ENCODE measurements at places on chromosomes 5 and 9.

DNA sequence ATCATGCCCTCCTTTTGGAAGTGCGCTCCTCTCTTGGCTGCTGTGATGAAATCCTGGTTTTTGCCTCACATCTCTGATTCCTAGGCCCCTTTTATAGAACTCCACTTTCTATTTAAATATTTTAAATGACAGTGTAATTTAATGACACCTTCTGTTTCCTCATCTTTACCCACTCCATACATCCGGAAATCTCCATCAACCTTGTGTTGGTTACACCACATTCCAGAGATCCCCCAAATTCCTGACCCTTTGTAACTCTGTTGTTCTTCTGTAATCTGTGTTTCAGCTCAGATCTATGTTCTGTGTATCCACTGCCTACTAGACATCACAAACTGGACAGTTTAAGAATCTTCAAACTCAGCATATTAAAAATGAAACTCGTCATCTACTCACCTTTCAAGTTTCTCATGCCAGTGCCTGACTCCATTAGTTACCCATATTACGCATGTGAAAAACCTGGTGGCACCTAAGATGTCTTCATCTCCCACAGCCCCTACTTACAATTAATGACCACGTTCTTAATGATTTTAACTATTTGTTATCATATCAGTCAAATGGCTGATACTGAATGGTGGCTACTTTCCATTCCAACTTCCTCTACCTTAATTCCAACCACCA, 25.1 kb downstream of the PARP8 start:
- no peak for DNase-seq

DNA sequence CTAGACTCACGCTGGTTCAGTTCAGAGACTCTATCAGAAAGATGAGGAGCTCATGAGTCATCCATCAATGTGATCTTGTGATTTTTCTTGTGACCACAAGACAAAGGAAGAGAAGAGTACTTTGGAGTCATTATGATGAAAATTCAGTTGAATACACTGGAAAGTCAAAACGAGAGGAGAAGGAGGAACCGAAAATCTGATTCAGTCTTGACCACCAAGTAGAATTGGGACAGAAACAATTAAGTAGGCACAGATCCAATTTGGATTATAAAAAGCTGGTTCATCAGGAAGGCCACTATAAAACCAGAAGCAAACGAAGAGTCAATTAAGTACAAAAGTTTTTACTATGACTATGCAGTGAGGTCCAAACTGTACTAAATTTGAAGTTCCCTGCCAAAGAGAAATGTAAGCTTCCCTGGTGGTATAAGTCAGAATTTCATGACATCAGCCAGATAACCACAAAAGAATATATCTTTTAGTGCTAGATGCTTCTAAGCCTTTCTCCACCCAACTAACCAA, 90.9 kb downstream of the THBS4 start:
- DNase-seq, result no peak

DNA sequence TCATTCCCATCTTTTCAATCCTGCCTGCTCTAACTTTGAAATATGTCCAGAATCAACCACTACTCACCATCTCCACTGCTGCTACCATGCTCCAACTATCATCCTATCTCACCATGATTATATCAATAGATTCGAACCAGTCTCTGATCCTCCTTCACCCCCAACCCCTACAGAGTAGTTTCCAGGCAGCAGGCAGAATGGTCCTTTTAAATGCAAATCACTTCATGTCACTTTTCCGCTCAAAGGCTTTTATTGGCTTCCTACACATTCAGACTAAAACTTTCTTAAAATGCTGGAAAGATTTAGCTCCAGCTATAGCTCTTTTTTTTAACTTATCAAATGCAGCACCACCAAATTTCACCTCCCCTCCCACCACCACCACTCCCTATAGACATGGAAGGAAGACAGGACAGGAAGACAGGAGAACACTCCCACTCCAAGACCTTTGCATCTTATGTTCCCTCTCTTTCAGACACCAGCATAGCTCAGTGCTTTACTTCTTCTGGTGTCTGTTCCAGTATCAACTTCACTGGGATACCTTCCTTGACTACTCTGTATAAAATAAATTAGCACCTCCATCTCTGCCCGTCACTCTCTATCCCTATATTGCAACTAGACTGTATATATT, 9.9 kb upstream of the PPP2R2B start:
- no peak for DNase-seq

DNA sequence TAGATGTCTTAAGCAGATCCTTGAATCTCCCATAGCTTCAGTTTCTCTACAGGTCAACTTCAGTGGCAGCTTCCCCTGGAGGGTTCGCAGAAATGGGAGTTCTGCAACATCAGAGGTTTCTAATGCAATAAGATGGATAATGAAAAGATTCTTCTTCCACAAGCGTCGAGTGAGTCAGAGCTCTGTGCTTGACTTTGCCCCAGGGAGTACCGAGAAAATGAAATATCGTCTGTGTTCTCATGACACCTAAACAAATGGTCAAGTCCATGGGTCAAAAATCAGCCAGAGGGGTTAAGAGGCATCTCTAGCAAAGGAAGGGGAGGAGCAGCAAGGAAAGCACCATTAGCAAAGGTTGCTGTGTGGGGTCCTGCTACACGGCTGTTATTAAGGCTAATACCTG, 3.2 kb upstream of the ADRA1B start:
- DNase-seq, result no peak

DNA sequence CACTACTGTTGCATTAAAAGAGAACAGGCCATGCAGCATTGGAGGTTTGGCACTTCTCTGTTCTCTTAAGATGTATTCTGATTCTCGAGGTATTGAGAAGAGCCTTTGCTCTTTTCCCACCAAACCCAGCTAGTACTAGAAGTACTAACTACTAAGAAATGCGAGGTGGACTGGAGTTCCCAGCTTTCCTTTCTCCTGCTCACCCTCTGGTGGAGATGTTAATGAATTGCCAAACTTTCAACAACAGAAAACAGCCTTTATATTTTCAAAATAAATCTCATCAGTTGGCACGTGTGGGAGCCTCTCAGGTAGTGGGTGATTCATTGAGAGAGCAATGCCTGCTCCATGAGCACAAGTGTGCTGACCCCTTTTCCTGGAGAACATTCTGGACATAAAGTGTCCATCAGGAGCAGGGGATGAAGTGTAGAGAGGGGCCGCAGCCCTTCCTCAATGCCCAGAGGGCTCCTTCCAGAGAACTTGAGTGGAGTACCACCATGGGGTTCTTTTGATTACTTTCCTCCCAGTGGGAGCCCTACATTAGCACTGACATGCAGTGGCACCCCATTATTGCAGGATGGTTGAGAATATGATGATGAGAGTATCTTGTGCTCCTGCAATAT, 45.7 kb downstream of the TMEM174 start:
- DNase-seq, result no peak

DNA sequence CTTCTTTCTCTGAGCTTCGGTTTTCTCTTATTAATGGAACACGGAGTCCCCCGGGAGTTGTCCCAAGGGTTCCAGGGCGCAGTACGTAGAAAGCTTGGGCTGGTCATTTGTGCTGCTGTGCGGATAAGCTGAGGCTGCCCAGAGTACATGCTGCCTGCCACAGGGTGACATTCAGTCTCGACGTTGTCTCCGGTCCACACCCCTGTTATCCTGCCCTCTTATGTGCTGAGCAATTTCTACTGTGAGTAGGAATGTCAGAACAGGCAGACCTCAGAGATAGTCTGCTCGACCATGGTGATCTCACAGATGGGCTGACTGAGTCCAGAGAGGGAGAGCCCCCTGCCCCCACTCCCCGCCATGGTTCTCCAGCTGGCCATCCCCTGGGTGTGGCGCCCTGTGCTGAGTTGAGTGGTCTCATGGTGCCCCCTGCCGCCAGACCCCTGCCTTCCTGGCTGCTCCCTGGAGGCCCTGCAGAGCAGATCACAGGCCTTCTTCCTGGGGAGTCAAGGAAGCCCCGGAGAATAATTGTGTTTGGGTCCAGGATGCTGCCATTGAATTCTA, 124.0 kb downstream of the RGS3 start:
- no peak for DNase-seq

- no peak for DNase-seq
These were observed 75.2 kb downstream of the AOPEP start for GRCh38 chr9:94801681-94802080.

DNA sequence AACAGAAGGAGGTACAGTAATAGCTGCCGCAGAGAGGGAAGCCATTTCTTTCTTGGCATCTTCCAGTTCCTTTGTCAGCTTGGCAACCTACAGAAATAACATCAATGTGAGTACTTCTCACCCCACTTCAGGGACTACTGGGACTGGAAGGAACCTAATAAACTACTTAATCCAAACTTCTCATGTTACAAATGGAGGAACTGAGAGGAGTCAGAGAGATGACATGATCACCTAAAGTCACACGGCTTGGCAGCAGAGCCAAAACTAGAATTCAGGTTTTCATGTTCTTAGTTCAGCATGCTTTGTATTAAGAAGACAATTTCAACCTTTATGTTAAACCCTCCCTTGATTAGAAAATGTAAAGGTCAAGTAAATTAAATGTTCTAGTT, 44.7 kb downstream of the DIAPH1 start:
- no peak for DNase-seq

- no peak for DNase-seq
These were observed 66.3 kb upstream of the PAPPA start for GRCh38 chr9:116087246-116087645.

GRCh38 chr9:28086881-28087280, 513.6 kb upstream of the C9orf72 start:
- DNase-seq, result no peak

DNA sequence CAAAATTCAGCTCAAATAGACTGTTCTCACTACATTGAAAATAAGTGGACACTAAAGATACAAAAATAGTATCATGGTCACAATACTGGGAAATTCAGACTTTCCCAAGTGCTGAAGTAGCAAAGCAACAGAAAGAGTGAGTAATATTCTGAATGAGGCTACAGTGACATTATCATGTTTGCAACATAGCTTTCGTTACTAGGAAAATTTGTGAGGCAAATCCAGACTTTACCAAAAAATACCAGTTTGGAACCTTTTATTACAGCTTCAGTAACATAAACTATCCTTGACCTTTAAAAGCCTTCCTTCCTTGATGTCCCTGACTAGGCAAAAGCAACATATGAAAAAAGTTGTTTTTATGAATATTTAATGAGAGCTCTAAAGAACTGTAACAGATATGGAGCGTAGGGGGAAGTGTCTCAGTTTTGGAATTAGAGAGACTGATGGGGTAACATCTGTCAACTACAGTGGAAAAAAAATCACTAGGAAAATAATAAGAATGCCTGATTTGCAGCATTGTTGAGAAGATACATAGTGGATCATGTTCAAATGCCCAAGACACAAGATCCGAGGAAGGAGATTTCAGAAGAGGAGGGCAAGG, 312.9 kb downstream of the ADGRV1 start:
- no peak for DNase-seq

DNA sequence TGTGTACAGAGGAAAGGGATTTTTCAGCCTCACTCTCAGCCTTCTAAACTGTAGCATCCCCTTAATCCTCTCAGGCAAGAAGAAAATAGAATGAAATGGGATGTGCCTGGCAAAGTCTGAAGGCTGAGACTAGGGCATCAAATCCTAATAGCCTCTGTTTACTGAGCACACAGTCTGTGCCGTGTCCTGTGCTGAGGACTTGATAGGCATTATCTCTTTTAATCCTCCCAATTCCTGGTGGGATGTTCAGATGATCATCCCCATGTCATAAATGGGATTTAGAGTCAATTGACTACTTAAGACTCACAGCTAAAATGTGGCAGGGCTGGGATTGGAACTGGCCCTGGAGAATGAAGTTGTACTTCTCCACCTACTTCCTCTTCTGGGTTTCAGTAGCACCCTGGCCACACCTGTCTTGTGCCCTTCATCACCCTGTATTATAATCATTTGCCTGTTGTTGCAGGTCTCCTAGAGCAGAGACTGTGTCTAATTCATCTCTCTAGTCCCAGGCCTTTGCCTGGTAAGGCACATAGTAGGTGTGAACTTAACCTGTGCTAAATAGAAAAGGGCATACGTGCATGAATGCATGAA, 81.0 kb downstream of the WWC1 start:
- DNase-seq, result no peak

GRCh38 chr5:72189146-72189545, 81.9 kb downstream of the MAP1B start:
- no peak for DNase-seq

DNA sequence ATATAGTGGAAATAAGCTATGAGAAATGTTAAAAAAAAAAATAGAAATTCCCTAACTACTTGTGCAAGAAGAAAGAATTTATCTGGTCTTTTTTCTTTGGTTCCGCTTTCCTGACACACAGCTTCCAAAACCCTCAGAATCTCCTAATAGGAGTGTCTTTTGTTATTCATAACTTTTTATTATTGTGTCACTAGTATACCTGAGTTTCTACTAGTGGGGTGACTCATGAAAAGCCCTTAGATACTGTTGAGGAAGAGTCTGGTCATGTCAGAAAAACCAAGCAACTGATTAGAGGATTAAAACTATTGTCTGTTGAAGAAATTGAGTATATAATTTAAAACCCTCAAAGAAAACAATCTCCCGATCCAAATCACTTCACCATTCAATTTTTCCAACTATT, 152.8 kb upstream of the IFNE start:
- no peak for DNase-seq

- DNase-seq, result no peak
These were observed 109.0 kb upstream of the SMC2 start for GRCh38 chr9:103985077-103985476.

DNA sequence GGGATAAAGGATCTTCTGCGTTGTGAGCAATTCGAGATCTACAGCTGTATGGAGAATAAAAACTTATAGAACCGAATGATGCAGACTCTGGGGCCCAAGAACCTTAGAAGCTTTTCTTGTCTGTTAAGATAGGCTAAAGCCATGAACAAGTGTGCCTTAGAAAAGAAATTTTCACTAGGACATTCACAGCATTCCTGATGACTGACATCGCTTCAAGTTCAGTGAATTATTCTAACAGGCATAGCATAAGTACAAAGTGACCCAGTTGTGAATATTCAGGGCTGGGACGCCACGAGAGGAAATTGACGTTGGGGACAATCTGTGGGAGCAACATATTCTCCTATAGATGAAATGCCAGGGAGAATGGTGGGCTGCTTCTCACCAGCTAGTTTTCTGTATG, 32.0 kb upstream of the PANK3 start:
- no peak for DNase-seq

GRCh38 chr9:35996358-35996970, 38.5 kb upstream of the OR2S2 start:
- no peak for DNase-seq

DNA sequence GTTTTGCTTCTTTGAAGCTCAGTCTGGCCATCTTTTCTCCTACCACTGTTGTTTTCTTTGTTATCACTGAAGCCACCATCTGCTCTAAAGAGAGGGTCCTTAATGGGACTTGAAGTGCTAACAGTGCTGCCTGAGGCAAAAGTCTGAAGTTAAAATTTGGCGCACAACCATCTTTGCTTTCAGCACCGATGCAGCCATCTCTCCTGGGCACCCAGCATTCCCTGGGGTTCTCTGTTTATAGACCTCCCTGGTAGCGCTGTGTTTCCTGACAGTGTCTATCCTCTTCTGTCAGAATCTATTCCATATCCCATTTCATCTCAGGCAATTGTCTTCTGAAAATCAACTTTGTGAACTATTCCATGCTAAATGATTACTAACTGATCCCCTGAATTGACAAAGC, 491.5 kb upstream of the MPDZ start:
- DNase-seq, result no peak
